NCI-H345 (cell line): ENCODE measurements at places on chromosomes 4 and X.

- DNase-seq = no peak
Observed at GRCh38 chr4:46890056-46890455, 19.0 kb downstream of the COX7B2 start.

- DNase-seq = no peak
Observed at GRCh38 chr4:113450295-113451080, 311.1 kb downstream of the CAMK2D start.

GRCh38 chrX:12263211-12263610, 124.9 kb downstream of the FRMPD4 start:
- no peak for DNase-seq

- peak; percentile 55 for DNase-seq
Observed at GRCh38 chr4:85084371-85085094, 118.0 kb upstream of the WDFY3 start.

GRCh38 chr4:169791527-169792156, 33.9 kb upstream of the HPF1 start:
- peak; percentile 62 for DNase-seq

DNA sequence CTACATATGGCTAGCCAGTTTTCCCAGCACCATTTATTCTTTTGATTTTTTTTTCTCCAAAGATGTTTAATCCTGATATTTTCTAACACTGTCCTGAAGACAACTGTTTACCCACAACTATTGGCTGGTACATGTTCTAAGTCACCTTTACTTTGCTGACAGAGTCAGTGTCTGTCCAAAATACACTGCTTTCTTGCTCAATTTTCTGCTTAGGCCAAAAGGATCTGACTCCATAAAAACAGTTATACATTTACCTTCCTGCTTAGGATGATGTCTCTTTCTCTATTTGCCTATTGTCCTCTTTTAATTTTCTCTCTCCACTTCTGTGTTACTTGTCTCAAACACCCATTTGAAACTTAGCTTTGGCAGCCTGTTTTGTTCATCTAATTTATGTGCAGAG, 3.2 kb downstream of the ADH1C start:
- no peak for DNase-seq
